ENCODE measurements at places on chromosomes 5 and 9. TPM values are rescaled to one million over a fixed set of nuclear protein-coding genes. Genes with fewer than 3 reads are reported as not detected.

NR5A1 gene
- not detected for polyA plus RNA-seq

GABRA1 gene
- not detected for polyA plus RNA-seq

SLC25A46 gene
- polyA plus RNA-seq = 15.7 TPM

SOHLH1 gene
- polyA plus RNA-seq = not detected

IRX1 gene
- not detected for polyA plus RNA-seq

DPYSL3 gene
- 123 TPM for polyA plus RNA-seq

ACTBL2 gene
- 0.99 TPM for polyA plus RNA-seq

IRX2 gene
- polyA plus RNA-seq = not detected

FGF1 gene
- polyA plus RNA-seq = 5.3 TPM

HACD4 gene
- polyA plus RNA-seq = under 0.01 TPM

PKN3 gene
- 7.8 TPM for polyA plus RNA-seq

GFI1B gene
- polyA plus RNA-seq = 0.03 TPM

IL4 gene
- not detected for polyA plus RNA-seq

SHLD3 gene
- polyA plus RNA-seq = 3.8 TPM

IL3 gene
- polyA plus RNA-seq = not detected

NMUR2 gene
- not detected for polyA plus RNA-seq

TRPM3 gene
- not detected for polyA plus RNA-seq

NUDT2 gene
- polyA plus RNA-seq = 65.2 TPM

GALT gene
- polyA plus RNA-seq = 49.1 TPM

CRB2 gene
- polyA plus RNA-seq = not detected

NRARP gene
- 4.2 TPM for polyA plus RNA-seq

ARSI gene
- polyA plus RNA-seq = 0.03 TPM

HRCT1 gene
- polyA plus RNA-seq = 2.0 TPM

HAVCR2 gene
- 0.12 TPM for polyA plus RNA-seq

CDKN2B-AS1 gene
- polyA plus RNA-seq = 0.25 TPM

PCDHB9 gene
- polyA plus RNA-seq = 2.4 TPM

KIF3A gene
- 5.1 TPM for polyA plus RNA-seq

SMIM15 gene
- 51.1 TPM for polyA plus RNA-seq

NR2F1-AS1 gene
- polyA plus RNA-seq = 7.4 TPM

SYK gene
- not detected for polyA plus RNA-seq

PDE8B gene
- not detected for polyA plus RNA-seq

PCA3 gene
- 0.21 TPM for polyA plus RNA-seq

SLCO6A1 gene
- not detected for polyA plus RNA-seq

OLFM1 gene
- 15.9 TPM for polyA plus RNA-seq

ADAMTS12 gene
- polyA plus RNA-seq = 4.1 TPM

CDHR2 gene
- 0.02 TPM for polyA plus RNA-seq

C5orf58 gene
- polyA plus RNA-seq = not detected

PRDM9 gene
- not detected for polyA plus RNA-seq

PSMD5 gene
- 13.7 TPM for polyA plus RNA-seq

ANKDD1B gene
- polyA plus RNA-seq = 0.12 TPM

LCN10 gene
- polyA plus RNA-seq = not detected

THBS4 gene
- 1.1 TPM for polyA plus RNA-seq

SLC4A9 gene
- polyA plus RNA-seq = 0.02 TPM

ADRA1B gene
- 2.2 TPM for polyA plus RNA-seq

EXD3 gene
- polyA plus RNA-seq = 14.2 TPM

SIT1 gene
- polyA plus RNA-seq = not detected

IL9 gene
- not detected for polyA plus RNA-seq

OBP2B gene
- polyA plus RNA-seq = not detected

PCDHGA4 gene
- polyA plus RNA-seq = 2.2 TPM

Measured in SK-N-SH (cell line).